AG08396 (cell line): ENCODE measurements at places on chromosomes 7 and 10.

- DNase-seq = no peak
These were observed 642.0 kb upstream of the PFKP start for GRCh38 chr10:2425320-2425719.

DNA sequence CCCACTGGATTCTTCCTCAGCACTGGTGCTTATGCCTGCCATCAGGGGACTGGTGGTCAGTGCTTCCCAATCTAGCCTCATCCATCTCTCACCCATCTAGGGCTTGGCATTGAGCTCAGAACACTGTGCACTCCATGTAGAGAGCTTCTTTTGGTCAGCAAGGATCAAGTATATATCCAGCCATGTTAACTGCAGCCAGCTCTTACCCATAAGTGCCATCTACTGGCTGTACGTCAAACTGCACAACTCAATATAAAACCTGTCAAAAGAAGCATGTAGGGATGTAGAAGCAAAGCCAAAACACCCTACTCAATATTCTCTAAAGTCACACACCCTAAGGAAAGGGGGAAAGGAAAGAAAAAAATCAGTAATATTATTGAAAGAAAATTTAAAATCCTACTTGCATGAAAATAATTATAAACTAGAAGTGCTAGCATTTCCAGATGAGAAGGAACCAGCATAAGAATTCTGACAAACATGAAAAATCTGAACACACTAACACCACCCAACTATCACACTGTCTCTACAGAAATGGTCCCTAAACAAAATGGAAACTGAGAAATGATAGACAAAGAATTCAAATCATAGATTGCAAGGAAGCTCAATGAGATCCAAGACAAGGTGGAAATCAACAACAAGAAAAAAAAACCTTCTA is 531.1 kb upstream of the STEAP1 start:
- no peak for DNase-seq

DNA sequence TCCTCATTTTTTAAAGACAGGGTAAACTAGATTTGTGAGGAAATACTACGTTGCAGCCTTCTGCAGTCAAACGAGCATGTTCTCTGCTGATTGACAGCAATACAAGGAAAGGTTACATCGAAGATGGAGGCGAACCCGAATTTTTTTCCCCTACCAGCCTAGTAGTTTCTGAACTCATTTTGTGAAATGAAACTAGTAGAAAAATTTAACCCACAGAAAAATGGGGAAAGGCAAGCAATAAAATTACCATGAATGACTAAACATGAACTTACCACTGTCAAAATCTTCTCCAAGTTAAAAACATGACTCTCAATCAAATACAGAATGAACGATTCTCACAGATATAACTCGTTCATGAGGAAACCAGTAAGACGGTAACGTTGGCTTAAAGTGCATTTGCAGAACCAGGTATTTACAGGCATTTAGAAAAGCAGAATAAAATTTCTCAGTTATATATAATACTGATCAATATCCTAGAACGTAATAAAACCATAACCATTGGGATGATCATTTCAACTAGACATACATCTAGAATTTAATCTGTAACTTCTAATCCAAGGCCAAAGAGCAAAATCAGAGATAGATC is 73.9 kb downstream of the CELF2 start:
- no peak for DNase-seq

DNA sequence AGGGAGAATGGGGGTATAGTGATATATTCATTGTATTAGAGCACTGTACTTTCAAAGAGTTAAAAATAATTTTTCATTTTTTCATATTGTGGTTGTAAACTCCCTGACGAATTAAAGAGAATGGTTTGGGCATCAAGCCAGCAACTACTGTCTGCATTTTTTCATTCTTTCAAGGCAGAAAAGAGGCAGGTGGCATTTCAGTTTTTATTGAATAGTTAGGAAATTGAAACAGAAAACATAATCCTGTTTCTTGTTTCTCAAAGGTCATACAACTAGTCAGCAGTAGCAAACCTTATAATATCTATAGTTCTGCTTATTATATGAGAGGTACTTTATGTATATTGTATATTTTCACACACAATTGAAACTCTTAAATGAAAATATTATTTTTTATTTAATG is 303.9 kb upstream of the KCND2 start:
- no peak for DNase-seq

- DNase-seq = no peak
These were observed 56.3 kb downstream of the LHPP start for GRCh38 chr10:124517931-124518330.

- no peak for DNase-seq
These were observed 153.5 kb downstream of the PIP4K2A start for GRCh38 chr10:22560913-22561239.

DNA sequence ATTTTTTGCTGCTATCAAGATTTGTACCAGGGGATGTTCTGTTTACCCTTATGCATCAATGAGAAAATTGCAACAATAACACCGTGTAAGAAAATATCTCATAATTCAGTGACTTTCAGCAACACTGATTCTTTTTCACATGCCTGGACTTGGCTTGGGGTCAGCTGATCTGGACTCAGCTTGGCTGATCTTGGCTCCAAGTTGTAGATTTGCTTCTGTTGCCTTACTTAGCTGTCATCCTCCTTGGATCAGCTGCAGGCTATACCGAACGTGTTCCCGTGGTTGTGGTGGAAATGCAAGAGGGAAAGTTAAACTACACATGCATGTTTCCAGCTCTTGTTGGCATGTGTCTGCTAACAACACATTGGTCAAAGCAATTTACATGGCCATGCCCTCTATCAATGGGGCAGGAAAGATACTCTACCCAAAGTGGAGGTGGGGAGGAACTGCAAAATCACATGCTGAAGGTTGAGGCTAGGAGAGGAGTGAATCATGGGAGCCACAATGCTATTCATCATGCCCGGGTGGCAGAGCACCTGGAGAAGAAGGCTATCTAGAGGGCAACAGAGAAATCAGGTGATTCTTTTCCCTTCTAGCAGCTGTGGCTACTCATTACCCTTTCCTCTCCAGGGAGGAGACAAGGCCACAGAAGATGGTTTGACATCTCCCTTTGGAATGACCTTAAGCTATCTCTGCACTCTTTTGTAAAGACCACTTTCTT is 1276.3 kb upstream of the AUTS2 start:
- DNase-seq = no peak

DNA sequence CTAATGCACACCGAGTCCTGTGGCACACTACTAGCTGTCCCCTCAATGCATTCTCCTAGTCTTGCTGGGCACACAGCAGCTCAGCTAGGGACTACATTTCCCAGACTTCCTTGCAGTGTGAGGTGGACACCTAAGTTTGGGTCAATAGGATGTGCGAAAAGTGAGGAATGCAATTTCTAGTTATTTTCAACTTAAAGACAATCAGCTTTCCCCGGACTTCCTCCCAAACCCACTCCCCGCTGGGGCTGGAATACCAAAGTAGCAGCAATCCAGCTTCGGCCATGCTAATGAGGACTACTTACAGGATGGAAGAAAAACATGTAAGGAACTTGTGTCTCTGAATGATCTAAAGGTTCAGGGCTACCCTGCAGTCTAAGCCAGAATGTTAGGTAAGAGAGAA is 286.4 kb upstream of the LRRN3 start:
- DNase-seq = no peak

GRCh38 chr7:146235195-146235594 is 118.6 kb downstream of the CNTNAP2 start:
- no peak for DNase-seq

DNA sequence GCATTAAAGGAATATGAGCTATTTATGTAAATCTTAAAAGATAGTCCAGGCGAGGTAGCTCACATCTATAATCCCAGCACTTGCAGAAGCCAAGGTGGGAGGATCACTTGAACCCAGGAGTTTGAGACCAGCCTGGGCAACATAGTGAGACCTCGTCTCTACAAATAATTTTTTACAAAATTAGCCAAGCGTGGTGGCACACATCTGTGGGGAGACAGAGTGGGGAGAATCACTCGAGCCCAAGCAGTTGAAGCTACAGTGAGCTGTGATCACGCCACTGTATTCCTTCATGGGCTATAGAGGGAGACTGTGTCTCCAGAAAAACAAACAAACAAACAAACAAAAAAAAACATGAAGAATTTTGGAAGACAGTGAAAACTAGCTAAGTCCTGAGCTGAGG is 28.4 kb downstream of the HERC4 start:
- DNase-seq = no peak

DNA sequence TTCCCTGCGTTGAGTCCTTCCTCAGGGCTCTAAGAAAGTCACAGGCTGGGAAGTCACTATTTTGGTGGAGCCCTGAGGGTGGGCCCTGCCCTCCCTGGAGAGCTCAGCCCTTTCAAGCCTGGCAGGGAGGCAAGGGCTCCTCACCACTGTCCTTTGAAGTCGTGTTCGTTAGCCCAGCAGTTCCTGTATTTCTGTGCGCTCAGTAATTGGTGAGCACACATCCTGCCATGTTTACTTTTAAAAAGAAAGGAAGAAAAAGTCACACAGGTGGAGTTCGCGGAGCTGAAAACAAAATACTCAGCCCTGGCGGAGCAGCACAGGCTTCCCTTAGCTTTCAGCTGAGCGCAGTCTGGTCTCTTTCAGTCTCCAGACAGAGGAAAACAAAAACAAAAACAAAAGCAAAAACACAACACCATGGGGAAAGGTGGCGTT is 37.1 kb downstream of the PRKCQ start:
- no peak for DNase-seq

DNA sequence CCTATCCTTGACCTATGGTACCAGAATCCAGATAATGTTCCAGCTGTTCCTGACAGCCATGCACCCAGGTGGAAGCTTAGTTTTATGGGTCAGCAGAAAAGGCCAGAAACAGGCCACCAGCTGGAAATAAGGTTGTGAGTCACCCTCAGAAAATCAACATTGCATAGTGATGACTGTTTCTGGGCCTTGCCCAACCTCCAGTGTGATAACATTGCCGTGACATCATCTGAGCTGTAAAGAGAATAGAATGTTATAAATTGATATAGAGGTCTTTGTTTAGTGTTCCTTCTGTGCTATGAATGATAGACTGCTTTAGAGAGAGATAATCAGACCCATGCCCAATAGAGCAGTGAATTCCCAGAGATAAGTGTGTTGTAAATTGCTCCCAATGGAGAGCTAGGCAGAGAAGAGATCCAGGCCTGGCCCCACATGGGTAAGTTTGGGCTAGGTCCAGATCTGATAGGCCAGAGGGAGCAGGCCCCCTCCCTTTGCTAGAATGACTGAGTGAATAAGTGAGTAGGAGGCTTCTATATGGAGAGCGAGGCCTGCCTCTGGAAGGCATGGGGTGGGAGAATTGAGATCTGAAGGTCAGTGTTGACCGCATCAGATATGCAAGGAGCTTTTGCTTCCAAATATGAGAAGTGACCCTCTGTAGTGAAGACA is 14.2 kb upstream of the HPS1 start:
- peak; percentile 84 for DNase-seq

- DNase-seq = no peak
These were observed 7.3 kb upstream of the MAFK start for GRCh38 chr7:1523208-1523607.

DNA sequence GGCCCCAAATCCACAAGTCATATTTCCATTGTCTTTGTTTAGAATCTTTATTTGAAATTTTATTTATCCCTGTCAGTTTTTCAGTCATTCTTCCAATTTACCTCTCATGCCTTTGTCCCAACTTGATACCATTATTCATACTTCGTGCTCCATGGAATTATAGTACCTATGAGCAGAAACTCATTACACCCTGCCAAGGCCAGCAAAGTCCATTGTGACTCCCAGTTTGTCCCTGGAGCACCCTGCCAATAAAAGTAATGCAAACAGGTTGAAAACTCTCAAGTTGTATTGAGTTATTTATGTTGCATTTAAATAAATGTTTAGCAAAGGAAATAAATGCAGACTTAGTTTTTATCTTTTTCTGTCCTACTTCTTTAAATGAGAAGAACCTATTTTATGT is 19.3 kb downstream of the PCGF5 start:
- no peak for DNase-seq

DNA sequence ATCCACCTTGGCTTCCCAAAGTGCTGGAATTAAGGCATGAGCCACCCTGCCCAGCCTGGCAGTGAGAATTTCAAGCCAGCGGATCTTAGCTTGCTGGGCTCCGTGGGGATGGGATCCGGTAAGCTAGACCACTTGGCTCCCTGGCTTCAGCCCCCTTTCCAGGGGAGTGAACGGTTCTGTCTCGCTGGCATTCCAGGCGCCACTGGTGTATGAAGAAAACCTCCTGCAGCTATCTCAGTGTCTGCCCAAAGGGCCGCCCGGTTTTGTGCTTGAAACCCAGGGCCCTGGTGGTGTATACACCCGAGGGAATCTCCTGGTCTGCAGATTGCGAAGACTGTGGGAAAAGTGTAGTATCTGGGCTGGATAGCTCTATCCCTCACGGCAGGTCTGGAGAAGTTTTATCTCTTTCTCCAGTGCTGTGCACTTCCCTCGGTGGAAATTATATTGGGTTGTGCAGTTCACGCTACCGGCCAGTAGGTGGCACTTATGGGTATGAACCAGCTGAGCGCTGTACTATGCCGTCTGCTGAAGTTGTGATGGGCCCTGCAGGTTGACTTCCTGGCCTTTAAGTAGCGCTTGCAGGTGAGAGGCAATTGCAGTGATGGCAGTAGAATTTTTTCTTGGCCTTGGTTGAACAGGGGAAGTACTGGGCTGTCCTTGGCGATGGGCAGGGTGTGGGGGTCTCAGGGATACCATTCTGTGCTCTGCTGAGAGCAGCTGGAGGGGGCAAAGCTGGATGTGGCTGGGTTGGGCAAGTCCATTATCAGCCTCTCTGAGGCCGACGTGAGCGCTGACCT is 138.0 kb upstream of the MTPN start:
- peak; percentile 62 for DNase-seq
